Mucosa of gallbladder (tissue), 1 donor: ENCODE measurements at places on chromosomes 4 and X. TPM values are rescaled to one million over a fixed set of nuclear protein-coding genes. Genes with fewer than 3 reads are reported as not detected.

GRCh38 chr4:173056710-173057109 is 111.9 kb upstream of the GALNT7 start:
- no peak for DNase-seq

DNA sequence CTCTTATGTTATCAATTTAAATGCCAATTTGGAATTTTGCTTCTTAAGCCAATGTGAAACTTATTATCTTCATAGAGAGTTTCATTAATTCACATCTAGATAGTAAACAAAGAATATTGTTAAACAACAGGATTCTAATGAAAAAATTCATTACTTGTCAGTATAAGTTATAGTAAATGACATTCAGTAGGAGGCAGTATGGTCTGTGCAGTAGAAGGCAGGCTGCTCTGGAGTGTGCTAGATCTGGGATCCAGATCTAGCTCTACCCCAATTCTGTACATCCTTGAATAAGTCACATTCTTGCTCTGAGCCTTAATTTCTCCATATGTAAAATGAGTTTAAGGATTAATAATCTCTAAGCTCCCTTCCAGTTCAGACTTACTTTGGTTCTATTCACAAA is 202.7 kb upstream of the POU3F4 start:
- no peak for DNase-seq

- DNase-seq: peak; percentile 19
Observed at GRCh38 chrX:51891821-51892551, 1.4 kb upstream of the MAGED1 start.

DNASE1L1 gene
- total RNA-seq: 28.2 TPM

CSN1S1 gene
- not detected for total RNA-seq

DNA sequence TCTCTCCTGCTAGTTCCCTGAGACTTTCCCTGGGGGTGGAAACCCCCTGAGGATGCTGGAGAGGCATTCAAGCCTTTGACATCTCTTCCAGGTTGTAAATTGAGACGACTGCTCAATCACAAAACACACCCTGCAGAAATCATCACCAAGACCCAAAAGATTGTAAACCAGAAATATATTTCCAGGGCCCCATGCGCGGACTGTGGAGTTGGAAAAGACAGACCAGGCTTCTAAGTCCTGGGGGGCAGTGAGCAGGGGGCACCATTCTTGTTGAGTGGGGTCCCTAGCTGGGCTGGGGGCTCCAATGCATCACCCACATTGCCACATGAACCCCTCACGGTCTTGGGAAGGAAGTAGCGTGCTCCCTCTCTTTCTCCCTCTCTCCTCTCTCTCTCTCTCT is 87.9 kb upstream of the C4orf50 start:
- DNase-seq: no peak

GRCh38 chr4:141643557-141643956 is 7.2 kb downstream of the IL15 start:
- no peak for DNase-seq

GRCh38 chr4:17616283-17616682 is 1.8 kb downstream of the MED28 start:
- DNase-seq: no peak

NSG1 gene
- total RNA-seq: 1.6 TPM

HAND2 gene
- total RNA-seq: 104 TPM

GRCh38 chrX:10783451-10783995 is 163.1 kb upstream of the MID1 start:
- DNase-seq: no peak

DNA sequence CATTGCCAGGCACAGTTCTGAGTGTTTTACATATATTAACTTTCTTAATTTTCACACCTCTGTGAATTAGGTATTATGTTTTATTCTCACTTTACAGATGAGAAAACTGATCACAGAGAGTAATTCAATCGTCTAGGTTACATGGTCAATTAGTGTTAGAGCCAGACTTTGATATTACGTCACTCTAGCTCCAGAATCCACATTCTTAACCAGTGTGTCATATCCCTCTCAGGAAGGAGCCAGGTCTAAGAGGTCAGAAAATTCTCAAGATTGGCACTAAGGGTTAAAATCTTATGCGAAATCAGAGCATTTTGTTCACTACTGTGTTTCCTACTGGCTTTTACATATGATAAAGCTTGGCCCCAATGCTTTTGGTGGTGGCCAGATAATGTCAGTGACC is 7.4 kb downstream of the DMP1 start:
- DNase-seq: no peak

GRCh38 chr4:3822230-3822947 is 56.2 kb downstream of the ADRA2C start:
- DNase-seq: peak; percentile 49

MAGEB10 gene
- total RNA-seq: not detected

- DNase-seq: no peak
Observed at GRCh38 chr4:67700116-67700737, 728 bp downstream of the UBA6 start.

- no peak for DNase-seq
Observed at GRCh38 chr4:3756343-3757059, 9.7 kb upstream of the ADRA2C start.

TCEAL5 gene
- total RNA-seq: 0.17 TPM
